Daoy (cell line): ENCODE measurements at places on chromosomes 3 and 15. TPM values are rescaled to one million over a fixed set of nuclear protein-coding genes. Genes with fewer than 3 reads are reported as not detected.
A peak's percentile ranks its signal among the peaks of the same experiment; 100 is the strongest.

DNA sequence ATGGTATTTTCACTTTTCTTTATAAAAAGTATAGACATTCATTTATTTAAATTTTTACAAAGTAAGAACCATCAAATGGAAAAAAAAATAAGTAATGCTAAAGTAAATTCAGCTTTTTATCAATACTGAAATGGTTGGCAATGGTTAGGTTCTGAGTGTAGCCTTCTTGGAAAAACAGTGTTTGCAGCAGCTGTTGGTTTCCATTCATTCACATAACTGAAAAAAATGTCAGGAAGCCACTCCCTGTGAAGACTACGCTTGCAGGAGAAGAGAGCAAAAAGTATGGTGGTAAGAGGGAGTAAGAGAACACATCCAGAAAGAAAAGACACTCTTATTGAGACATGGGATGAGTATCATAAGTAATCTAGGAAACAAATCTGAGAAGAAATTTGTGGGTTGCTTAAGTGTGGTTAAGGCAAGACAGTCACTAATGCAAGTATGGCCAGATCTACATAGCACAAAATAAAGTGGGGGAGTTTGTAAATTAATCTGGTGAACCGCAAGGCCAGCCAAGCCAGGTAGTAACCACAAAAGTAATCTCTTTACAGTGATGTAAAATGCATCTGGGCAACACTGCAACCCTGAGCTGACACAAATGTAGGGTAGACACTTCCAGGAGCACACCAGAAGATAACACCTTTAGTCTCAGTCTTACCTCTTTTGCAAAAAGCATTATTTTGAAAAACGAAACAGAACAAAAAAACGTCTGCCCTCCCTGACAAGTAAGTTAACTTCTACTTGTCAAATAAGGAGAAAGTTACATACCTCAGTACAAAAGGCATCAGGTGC, 133.7 kb downstream of the IGSF11 start:
- DNase-seq = no peak

- DNase-seq = no peak
Measured at GRCh38 chr3:162171970-162172369, 675.4 kb downstream of the OTOL1 start.

DNA sequence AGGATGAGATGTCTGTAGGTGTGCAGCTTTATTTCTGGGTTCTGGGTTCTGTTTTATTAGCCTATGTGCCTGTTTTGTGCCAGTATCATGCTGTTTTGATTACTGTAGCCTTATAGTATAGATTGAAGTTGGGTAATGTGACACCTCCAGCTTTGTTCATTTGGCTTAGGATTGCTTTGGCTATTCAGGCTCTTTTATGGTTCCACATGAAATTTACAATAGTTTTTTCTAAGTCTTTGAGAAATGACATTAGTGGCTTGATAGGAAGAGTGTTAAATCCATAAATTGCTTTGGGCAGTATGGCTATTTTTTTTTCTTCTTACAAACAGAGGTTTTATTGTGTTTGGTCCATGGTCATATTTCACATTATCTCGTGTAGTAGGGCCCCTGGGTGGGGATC, 285.8 kb upstream of the GADL1 start:
- no peak for DNase-seq

- no peak for DNase-seq
Measured at GRCh38 chr3:194971965-194972364, 286.3 kb downstream of the FAM43A start.

GRCh38 chr3:150922611-150923010, 17.4 kb upstream of the MINDY4B start:
- peak; percentile 37 for DNase-seq

- DNase-seq = no peak
Measured at GRCh38 chr15:62622775-62623174, 419.8 kb upstream of the TPM1 start.

GRCh38 chr3:16916840-16917239, 32.1 kb downstream of the PLCL2 start:
- DNase-seq = peak; percentile 10

DNA sequence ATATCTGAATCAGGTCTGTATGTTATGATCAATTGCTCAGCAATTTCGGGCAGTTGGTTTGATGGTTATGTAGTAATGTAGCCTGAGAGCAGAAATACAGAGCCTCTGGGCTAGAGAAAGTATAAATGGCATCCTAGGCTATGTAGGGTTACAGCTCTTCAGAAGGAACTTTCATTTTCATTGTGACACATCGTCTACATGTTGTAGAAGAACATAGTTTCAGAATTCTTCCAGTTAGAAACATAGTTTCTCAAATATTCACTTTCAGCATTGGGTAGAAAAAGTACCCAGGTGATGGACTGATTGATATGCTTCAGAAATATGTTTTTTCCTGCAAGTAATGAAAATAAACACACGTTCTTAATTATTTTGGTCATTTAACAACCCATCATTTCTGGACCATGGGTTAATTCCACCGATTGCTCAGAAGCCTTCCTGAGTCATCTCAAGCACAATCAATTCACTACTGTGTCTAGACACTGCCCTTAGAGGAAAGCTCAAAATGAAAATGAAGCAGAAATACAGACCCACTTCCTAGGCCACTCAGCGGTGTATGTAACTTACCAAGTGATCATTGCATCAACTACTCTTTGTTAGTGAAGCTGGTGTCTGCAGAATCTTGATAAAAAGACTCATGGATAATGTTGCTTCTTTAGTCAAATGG, 88.8 kb upstream of the TSEN2 start:
- no peak for DNase-seq

DNA sequence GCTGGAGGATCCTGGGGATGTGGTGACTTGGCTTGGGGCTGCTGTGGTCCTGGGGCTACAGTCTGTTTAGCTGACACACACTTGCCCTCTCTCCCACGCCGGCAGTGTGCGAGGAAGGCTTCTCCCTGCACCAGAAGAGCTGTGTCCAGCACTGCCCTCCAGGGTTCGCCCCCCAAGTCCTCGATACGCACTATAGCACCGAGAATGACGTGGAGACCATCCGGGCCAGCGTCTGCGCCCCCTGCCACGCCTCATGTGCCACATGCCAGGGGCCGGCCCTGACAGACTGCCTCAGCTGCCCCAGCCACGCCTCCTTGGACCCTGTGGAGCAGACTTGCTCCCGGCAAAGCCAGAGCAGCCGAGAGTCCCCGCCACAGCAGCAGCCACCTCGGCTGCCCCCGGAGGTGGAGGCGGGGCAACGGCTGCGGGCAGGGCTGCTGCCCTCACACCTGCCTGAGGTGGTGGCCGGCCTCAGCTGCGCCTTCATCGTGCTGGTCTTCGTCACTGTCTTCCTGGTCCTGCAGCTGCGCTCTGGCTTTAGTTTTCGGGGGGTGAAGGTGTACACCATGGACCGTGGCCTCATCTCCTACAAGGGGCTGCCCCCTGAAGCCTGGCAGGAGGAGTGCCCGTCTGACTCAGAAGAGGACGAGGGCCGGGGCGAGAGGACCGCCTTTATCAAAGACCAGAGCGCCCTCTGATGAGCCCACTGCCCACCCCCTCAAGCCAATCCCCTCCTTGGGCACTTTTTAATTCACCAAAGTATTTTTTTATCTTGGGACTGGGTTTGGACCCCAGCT, 2.9 kb upstream of the FES start:
- no peak for DNase-seq

- no peak for DNase-seq
Measured at GRCh38 chr15:98586066-98586465, 62.3 kb upstream of the IGF1R start.

DNA sequence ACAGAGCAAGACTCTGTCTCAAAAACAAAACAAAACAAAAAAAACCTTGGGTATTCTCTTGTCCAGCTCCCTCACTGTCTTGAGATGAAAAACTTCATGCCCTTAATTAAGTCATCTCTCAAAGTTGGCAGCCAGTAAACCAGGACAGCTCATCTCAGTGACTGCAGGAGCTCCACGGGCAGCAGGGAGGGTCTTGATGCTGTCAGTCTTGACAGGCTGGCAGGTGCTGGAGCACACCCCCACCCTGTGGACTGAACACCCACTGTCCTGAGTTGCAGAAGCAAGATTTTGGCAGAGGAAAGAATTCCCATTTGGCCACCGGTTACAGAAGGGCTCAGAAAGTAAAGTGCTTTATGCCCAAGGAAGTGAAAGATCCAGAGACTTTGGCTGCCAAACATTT, 8.0 kb downstream of the DNAJA4 start:
- no peak for DNase-seq

- DNase-seq = no peak
Measured at GRCh38 chr15:31163769-31164572, 62.4 kb upstream of the TRPM1 start.

- no peak for DNase-seq
Measured at GRCh38 chr3:152213203-152213602, 55.5 kb upstream of the MBNL1 start.

DNA sequence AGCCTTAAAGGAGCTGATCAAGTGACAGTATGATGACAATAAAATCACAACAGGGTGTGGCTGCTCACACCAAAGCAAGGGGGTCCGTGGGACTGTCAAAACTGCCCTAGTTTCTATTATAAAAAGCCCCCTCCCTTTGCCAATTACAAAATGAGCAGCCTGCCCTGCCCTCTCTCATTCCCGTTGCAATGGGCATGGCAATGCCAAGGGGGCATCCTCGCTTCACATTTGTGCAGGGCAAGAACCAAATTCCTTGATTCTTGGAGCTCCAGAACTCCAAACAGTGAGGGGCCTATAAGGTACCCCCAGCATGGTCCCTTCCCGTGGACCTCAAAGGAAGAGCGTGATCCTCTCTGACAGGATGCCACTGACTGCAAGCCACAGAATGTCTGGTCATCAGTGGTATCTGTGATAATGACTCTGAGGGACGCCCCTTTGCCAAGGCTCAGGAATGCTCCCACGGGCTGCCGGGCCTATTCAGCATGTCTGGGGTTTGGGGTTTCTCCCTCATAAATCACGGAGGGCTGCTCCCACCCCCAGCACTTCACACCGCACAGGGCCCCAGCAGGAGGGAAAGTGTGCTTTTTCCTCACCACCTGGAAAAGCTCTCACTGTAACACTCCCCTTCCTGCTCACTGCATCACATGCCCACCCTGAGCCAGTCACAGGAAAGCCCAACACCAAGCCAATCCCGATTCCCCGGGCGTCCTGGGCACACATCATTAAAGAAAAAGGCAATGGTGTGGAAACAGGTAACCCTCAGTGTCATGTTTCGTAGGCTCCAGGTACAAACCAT, 105.1 kb upstream of the TRPM1 start:
- no peak for DNase-seq

GRCh38 chr15:97234851-97235610, 725.5 kb upstream of the ARRDC4 start:
- DNase-seq = peak; percentile 56

- no peak for DNase-seq
Measured at GRCh38 chr3:179995406-179995805, 41.3 kb downstream of the PEX5L start.

GRCh38 chr3:33278163-33278562, 921 bp downstream of the FBXL2 start:
- DNase-seq = peak; percentile 2

DNA sequence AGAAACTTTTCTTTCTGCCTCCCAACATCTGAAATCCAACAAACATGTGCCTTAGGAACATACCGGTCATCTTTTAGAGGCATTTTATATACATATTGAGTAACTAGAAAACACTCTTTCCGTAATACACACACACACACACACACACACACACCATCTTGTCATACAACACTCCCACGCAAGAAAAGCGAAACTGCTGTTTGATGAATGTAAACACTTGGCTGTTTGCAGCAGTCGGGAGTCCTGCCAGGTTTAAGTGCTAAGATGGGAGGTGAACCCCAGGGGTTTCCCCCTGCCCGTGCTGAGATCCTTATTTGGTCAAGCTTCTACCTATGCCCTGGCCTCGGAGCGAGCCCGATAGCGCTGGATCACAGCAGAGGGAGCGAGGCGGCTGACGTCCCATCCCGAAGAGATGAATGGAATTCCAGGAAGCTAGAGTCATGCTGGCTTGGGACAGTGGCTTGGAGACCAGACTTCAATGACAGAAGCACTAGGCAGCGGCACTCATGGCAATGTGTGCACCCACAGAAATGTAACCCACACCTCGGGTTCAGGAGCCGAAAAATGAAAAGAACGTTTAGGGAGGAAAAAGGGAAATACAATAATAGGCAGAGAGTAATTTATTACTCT, 1.3 kb upstream of the THBS1 start:
- peak; percentile 92 for DNase-seq

GRCh38 chr3:18988614-18989229, 159.6 kb upstream of the KCNH8 start:
- DNase-seq = no peak

The NCBP2 gene
- total RNA-seq = 74.7 and 105 TPM in 2 replicates

The TAGLN3 gene
- total RNA-seq = 0.80 and 5.1 TPM in 2 replicates

The CHRNB4 gene
- 0.06 TPM in 1 of 2 replicates, not detected in the other for total RNA-seq

The ROPN1 gene
- not detected in 2 replicates for total RNA-seq

The CFAP100 gene
- total RNA-seq = not detected in 2 replicates

The CELF6 gene
- total RNA-seq = 0.40 and 0.57 TPM in 2 replicates

The CPLX3 gene
- total RNA-seq = not detected in 2 replicates

The PRSS50 gene
- not detected in 2 replicates for total RNA-seq

The FMN1 gene
- 4.9 and 5.7 TPM in 2 replicates for total RNA-seq

The ASB14 gene
- not detected in 2 replicates for total RNA-seq

The MESP1 gene
- 1.2 and 1.5 TPM in 2 replicates for total RNA-seq

The RABL3 gene
- total RNA-seq = 26.5 and 33.8 TPM in 2 replicates

The KCNAB1 gene
- total RNA-seq = 2.6 TPM in 1 of 2 replicates, not detected in the other
